ENCODE measurements at places on chromosomes 6 and 20. TPM values are rescaled to one million over a fixed set of nuclear protein-coding genes. Genes with fewer than 3 reads are reported as not detected.

PRRT1 gene
- 3.6 TPM for total RNA-seq

VNN1 gene
- total RNA-seq, result 2.6 TPM

ATP6V1G2 gene
- total RNA-seq, result 5.0 TPM

CTAGE9 gene
- total RNA-seq, result not detected

BNIP5 gene
- not detected for total RNA-seq

SAMD3 gene
- 0.81 TPM for total RNA-seq

C20orf96 gene
- total RNA-seq, result 6.9 TPM

CNKSR3 gene
- total RNA-seq, result 15.8 TPM

ETV7 gene
- total RNA-seq, result 0.36 TPM

- no peak for DNase-seq
Measured at GRCh38 chr6:32816746-32817204, at the start of gene HLA-DOB. HLA-DOB (minus strand) TSS chr6:32817002; CDS start chr6:32816951, 51 bp downstream.

DNA sequence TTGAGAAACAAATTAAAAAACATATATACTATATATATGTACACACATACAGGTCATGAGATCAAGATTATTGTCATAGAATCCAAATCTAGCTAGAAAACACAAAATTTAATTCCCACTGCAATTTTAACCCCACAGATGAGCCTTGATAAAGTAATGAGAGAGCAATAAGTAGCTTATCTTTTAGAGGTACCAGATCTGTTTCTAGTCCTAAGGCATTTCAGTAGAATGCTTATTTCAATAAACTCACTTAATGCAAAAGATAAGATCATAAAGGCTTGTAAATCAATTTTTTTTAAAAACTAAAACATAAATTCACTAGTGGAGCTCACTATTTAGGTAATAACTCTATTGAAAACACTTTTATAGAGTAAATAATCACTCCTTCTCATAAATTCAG, 47.2 kb downstream of the PRKN start:
- no peak for DNase-seq

DNA sequence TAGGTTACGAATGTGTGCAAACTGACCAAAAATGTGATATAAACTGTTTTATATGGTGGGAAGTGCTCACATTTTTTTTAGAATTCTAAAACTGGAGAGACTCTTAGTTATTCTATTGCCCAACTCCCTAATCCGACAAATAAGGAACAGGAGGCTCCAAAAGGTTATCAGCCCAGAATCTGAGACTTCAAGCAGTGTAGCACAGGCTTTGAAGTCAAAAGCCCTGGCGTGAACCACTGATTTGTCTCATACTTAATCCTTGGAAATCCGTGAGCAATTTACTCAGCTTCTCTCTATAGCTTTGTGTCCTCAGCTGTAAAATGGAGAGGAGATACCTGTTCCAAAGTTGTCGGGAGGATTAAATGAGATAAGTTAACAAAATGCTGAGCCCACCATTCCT, 368.8 kb upstream of the SASH1 start:
- DNase-seq, result no peak

DNA sequence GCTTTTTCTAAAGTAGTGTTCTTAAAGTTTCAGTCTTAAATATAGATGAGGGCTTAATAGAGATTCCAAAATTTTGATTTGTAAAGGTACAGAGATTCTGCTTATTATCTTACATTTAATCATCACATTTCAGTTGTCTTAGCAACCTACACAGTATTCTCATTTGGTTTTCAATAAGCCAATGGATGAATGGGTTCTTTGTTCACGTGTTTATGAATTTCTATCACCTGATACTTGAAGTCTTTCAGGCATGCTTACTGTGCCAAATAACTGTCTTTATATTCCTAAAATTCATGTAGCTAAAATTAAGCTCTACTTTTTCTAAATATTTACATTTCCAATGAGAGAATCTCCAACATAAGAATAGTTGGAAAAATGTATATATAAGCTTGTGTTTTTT, 152.7 kb downstream of the EYA4 start:
- no peak for DNase-seq

DNA sequence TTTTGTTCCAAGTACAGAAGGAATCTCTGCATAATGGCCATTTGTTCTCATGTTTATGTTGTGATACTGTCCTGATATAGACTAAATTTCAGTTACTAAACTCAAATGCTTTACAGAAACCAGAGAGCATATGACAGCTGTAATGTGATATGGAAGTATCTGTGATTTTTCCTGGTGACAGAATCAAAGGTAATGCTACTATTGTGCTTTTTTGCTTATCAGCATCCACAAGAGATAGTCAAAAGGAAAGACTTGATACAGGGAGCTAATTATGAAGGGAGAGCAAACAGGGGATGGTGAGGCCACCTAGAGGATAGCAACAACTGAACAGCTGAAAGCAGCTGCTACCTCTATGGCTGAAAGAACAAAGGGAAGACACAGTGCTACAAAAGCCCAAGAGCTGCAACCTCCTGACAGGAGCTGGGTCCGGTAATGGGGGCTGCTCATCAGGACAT, 181.4 kb downstream of the PHF3 start:
- DNase-seq, result no peak

DNA sequence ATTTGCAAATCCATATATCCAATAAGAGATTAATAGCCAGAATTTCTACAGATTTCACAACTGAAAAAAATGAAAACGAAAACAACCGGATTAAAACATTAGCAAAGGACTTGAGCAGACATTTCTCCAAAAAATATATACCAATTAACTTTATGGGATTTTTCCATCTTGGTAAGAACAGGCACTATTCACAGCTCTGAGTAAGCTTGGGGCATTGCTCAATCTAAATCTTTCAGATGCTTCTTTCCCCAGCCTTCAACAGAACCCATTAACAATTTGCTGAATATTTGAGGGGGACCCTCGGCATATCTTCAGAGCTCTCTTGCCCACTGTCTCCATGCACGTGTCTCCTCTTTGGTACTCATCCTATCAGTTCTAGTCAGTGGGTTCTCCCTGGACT, 111.7 kb upstream of the CD93 start:
- no peak for DNase-seq

DNA sequence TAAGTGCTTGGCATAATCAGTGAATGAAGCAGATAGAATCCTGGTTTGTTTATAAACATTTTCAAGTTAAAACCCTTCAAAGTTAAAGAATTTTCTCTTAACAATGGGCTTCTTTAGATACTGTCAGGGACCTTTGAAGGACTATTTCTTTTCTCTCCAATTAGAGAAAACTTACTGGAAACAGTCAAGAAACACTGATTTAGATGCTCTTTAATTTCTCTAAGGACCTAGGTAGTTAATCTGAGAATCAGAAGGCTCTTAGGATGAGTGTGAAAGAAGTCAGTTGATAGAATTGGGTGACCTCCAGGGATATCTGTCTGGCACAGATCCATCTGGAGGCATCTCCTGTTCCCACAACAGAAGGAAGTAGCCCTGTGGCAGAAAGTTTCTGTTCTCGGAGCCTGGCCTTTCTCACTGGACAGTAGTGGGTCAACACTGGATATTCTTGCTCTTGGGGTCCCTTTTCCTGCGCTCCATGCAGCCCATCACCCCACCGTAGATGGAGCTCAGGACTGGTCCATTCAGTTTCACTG, 22.5 kb downstream of the KIAA0408 start:
- no peak for DNase-seq

DNA sequence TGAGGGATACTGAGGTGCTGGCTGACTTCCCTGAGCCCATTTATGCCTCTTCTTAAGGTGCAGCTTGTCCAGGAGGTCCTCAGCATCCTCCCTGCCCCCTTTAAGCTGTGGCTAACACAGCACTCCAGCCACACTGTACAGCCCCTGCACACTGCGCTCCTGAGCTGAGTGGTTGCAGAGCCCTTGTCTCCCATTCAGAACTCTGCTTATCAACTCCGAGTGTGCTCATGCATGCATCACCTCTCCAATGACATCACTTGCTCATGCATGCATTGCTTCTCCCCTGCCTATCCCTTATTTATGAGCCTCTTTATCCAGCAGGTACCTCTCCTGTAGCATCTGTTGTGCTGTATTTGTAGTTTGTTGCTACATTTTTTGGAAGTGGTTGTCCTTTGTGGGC, 124.6 kb downstream of the AIG1 start:
- no peak for DNase-seq

DNA sequence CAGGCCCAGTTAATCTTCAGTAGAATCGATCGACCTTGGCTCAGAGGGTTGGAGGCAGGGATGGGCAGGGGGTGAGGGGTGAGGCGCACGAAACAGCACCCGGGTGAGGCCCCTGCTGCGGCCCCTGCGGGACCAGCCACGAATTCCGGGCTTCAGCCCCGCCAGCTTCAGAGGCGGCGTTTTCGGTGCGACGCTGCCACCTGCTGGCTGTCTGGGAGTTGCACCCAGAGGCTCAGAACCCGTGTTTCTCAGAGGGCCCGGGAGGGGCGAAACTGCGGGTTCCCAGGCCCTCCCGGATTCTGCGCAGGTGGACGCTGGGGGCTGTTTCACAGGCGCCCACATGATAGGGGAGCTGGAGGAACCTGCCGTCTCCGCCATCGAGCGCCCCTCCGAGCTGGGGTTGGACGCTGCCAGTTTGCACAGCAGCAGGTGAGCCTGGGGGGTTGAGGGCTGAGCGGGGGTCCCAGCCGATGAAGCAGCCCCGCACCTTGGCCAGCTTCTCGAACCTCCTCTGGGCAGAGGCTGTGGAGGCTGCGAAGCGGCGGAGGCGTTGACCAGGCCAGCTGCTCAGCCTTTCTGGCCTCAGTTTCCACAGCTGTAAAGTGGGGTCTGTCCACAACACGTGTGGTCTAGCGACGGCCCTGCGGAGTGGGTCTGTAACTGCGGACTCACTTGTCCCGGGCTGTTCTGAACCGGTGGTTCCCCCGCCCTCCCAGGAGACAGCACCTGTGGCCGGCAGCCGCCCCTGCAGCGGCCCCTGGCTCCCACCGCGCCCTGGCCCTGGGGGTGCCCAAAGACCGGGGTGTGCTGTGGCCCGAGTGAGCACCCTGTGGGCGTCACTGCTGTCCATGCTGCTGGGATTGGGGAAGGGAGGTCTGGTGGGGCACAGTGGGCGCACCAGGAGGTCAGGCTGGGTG, 2.5 kb upstream of the BHLHE23 start:
- peak; percentile 76 for DNase-seq

Data from sigmoid colon (tissue), 7 donors.